ENCODE measurements at places on chromosomes 1 and 21. TPM values are rescaled to one million over a fixed set of nuclear protein-coding genes. Genes with fewer than 3 reads are reported as not detected.

The MPZ gene
- total RNA-seq = 0.37 TPM

The NTNG1 gene
- total RNA-seq = 1.5 TPM

The USP24 gene
- total RNA-seq = 40.3 TPM

The ELF3 gene
- 907 TPM for total RNA-seq

The CFHR3 gene
- total RNA-seq = not detected

The FNDC5 gene
- not detected for total RNA-seq

The CCDC17 gene
- total RNA-seq = 8.3 TPM

The TAS1R1 gene
- total RNA-seq = not detected

The PFKFB2 gene
- total RNA-seq = 52.0 TPM

The NTRK1 gene
- not detected for total RNA-seq

The LCE6A gene
- total RNA-seq = not detected

The CAPN8 gene
- 158 TPM for total RNA-seq

The ASAP3 gene
- total RNA-seq = 3.5 TPM

The RNU1-2 gene
- total RNA-seq = 1,905 TPM

The CRYBG2 gene
- 17.6 TPM for total RNA-seq

The SLC6A9 gene
- 18.2 TPM for total RNA-seq

The OR6K3 gene
- total RNA-seq = not detected

All from Calu3 (cell line).